ENCODE measurements at places on chromosomes 3 and 15.

DNA sequence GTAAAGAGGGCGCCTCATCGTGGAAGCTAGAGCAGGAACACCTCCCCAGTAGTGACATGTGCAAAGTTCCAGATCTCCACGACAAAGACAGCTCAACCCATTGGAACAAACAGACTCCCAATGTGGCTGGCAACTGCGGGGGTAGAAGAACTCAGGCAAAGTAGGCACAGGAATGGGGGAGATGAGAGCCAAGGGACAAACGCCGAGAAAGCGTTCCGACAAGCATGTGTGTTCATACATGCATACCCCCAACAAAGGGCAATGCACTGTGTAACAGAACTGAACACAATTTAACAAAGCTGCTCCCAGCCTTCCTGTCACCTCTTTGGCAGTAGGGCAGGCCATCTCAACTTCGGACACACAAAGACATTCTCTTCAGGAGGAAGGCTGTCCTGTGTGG, 11.6 kb downstream of the RCCD1 start:
- DNase-seq, result no peak

DNA sequence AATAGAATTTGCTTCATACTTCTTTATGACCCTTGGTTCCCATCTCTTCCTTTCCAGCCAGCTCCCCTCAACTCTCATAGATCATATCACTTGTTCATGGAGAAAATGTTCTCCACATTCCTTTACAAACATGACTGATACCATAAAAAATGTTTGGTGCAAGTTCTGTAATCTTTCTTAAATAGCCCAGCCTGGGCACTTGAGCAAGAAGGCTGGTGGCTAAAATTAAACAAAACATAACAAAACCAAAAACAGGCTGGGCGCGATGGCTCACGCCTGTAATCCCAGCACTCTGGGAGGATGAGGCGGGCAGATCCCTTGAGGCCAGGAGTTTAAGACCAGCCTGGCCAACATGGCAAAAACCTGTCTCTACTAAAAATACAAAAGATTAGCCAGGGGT, 8.9 kb upstream of the POLR2M start:
- DNase-seq, result no peak

- DNase-seq, result no peak
These were observed 13.9 kb upstream of the FAM174B start for GRCh38 chr15:92669432-92669831.

DNA sequence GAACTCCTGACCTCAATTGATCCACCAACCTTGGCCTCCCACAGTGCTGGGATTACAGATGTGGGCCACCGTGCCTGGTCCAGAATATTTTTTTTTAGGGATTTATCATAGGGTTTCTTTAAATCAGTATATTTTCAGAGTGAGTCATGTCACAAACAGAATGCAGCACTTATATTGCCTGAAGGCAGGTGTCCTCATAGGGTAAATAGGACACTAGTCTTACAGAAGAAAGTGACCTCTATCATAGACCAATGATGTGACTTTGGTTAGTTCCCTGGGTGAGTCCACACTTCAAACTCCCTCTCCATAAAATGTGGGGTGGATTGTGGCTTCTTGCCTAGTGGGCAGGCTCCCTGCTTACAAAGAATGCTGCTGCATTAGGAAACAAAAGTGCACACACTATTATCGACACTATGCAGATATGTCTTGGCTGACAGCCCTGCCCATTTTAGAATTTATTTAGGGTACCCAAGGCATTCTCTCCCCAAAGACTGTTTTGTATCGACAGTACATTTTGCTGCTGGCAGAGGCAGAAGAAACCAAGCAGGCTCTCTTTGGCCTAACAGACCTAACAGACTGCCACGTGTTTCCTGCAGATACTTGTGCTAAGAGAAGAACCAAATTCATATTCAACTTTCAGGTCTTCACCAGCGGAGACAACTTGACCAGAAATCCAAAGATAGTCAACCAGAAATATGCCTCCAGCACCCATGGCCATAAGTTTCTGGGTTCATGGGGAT, 125.0 kb downstream of the MOBP start:
- DNase-seq, result no peak

DNA sequence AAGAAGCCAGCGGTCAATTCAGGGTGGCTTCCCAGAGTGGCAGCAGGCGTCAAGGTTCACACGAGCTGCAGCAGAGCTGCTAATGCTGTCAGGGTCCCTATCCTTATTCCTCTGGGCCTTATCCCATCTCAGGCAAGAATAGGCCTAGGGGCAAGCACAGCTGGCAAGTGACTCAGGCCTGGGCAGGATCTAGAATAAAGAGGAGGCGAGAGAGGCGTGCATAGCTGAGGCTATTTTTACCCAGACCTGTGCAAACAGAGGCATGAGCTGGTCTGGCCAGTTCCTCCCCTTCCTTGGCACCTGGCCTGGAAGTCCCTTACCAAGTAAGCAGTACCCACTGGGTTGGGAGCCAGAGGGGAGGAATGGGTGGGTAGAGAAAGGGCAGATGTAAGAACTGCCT, 12.2 kb upstream of the VIPR1 start:
- no peak for DNase-seq

DNA sequence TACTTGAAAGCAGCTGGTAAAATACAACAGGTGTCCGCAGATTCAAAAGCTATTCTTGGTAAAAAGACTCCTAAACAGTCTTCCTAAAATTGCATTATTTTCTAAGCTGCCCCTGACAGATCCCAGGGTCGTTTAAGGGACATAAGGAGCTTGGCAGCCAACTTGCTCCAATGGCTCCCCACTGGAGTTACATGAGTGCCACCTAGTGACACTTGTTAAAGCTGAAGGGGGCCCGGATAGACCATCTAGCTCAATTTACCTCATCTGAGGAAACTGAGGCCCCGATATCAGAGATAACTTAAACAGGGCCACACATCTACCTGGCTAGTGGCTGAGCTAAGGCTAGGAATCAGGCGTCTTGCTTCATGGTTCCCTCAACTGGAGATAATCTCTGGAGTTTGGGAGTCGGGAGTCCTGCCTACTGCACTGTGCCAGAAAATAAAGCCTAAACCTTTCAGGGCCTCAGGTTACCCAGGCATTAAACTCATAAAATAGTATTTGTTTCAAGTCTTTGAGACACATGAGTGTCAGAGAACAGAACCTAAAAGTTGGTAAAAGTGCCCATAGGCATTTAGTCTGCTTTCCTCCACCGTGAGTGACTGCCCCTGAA, 6.5 kb upstream of the TBC1D23 start:
- no peak for DNase-seq

DNA sequence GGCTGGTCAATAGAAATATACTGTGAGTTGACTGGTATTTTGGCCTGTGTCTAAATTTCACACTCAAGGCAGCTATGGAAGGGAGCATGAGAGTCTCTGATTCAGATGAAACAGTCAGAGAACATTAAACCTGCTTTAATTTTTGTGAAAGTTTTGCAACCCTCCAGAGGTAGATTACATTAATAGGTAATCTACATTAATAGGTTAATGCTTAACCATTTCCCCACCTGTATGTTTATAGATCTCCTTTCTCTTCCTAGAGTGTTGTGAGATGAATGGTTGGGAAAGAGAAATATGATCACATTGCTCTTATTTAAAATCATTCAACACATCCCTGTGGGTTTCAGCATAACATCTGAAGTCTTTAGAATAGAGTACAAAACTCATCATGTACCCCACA, 586.9 kb upstream of the DPPA4 start:
- no peak for DNase-seq

DNA sequence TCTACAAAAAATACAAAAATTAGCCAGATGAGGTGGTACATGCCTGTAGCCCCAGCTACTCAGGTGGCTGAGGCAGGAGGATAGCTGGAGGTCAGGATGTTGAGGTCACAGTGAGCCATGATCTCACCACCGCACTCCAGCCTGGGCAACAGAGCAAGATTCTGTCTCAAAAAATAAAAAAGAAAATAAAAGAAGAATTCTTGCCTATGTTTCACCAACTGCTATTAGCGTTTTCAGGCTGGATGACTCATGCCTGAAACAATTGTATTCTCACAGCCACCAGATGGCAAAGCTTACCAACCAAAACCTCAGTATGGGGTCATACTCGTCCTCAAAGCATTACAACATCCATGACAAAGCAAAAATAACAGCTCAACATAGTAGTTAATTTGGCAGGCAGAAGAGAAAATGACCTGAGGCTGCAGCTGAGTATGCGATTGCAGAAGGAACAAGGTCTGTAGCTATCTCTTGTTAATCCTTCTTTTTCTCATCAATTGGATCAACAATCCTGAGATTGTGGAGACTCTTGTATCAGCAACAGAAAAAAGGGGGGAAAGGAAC, 52.2 kb downstream of the TP53BP1 start:
- no peak for DNase-seq

- no peak for DNase-seq
These were observed 21.3 kb upstream of the CAV3 start for GRCh38 chr3:8712045-8712907.

GRCh38 chr3:15439476-15439875, 12.1 kb downstream of the EAF1 start:
- no peak for DNase-seq

GRCh38 chr3:46908294-46908985, 30.9 kb downstream of the PTH1R start:
- DNase-seq, result no peak

- no peak for DNase-seq
These were observed 12.8 kb upstream of the MTMR10 start for GRCh38 chr15:31004220-31004733.

- DNase-seq, result no peak
These were observed 4.5 kb downstream of the LRRC31 start for GRCh38 chr3:169865176-169865767.

GRCh38 chr3:128603811-128604775, 46.5 kb downstream of the RPN1 start:
- DNase-seq, result no peak
